ENCODE measurements at places on chromosomes 7 and 10. TPM values are rescaled to one million over a fixed set of nuclear protein-coding genes. Genes with fewer than 3 reads are reported as not detected.

GRCh38 chr10:122875843-122876466 is 3.4 kb downstream of the FAM24B start:
- no peak overlapping the region for H3K4me3 ChIP-seq
- H3K36me3 ChIP-seq = peaks cover 21% of the 10 kb centered on the region
- H3K4me1 ChIP-seq = peaks cover 23% of the 10 kb centered on the region
- H3K27me3 ChIP-seq = no peaks in the 10 kb centered on the region
- DNase-seq = no peak

Gene ANXA8L1
- not detected for total RNA-seq

Gene ZFAND4
- 2.1 TPM for total RNA-seq

- no peak for DNase-seq
- H3K4me3 ChIP-seq = no peak overlapping the region
- no peaks in the 10 kb centered on the region for H3K27me3 ChIP-seq
- H3K4me1 ChIP-seq = no peaks in the 10 kb centered on the region
- no peak overlapping the region for H3K27ac ChIP-seq
- 0 out of 3 replicates have a peak, but pooled peaks cover 4% of the 10 kb centered on the region for H3K36me3 ChIP-seq
Measured at GRCh38 chr10:116993610-116994009, 11.4 kb downstream of the SHTN1 start.

Gene AOAH
- not detected for total RNA-seq

- H3K27ac ChIP-seq = peak overlapping the region; percentile 73
- no peaks in the 10 kb centered on the region for H3K27me3 ChIP-seq
- H3K36me3 ChIP-seq = peaks cover 22% of the 10 kb centered on the region
- peak; percentile 72 for DNase-seq
- peak overlapping the region; percentile 96 for H3K4me3 ChIP-seq
Measured at GRCh38 chr7:150378115-150378852, 846 bp upstream of the ZNF775 start.

DNA sequence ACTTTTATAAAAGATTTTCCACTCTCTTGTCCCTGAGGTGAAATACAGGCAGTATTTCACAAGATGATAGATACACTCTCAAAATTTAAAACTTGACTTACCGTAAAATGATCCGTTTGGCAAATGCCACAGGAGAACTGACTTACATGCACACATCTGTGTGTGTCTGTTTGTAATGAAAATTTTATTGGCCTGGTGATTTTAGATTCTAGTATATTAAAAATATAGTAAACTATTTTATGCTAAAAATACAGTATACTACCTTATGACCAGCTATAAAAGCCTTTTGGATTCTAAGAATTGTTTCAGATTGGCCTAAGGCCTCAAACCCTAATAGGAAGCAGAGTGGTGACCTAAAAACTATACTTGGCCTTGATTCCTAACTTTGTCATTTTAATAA is 362.7 kb downstream of the IPMK start:
- no peak overlapping the region for H3K27ac ChIP-seq
- H3K4me3 ChIP-seq = no peak overlapping the region
- H3K27me3 ChIP-seq = no peaks in the 10 kb centered on the region
- DNase-seq = no peak

Gene SFR1
- 6.7 TPM for total RNA-seq

DNA sequence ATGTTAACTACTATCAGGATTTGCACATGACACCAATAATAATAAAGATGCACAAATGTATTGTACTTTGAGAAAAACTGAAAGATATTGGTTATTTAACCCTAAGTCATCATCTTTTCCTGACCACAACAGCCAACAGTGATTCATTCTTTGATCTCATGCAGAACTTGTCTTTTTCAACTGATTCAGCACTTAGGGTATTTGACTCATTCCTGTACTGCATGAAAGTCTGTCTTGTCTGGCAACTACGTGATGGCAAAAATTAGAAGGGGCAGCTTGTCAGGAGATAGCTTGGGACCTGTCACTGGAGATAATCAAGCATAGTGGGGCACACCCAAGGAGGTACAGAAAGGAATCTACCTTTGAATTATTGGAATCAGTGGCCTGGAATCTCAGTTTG is 77.8 kb upstream of the LRRC17 start:
- DNase-seq = no peak
- no peak overlapping the region for H3K27ac ChIP-seq
- H3K4me3 ChIP-seq = no peak overlapping the region

DNA sequence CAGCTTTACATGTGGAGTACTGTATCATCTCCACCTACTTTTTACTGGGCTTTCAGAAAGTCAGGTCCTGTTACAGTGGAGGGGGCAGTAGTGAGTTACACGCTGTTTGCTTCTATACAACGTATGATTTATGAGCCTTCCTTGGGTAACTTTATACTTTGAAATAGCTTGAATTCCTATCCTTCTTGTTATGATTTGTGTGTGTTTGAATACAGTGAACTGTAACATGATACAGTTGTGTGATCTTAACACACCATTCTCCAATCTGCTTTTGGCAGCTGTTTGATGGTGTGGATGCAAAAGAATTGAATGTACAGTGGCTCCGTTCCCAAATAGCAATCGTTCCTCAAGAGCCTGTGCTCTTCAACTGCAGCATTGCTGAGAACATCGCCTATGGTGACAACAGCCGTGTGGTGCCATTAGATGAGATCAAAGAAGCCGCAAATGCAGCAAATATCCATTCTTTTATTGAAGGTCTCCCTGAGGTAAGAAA is 41.7 kb downstream of the SP8 start:
- H3K4me1 ChIP-seq = no peaks in the 10 kb centered on the region
- no peak overlapping the region for H3K27ac ChIP-seq
- DNase-seq = peak; percentile 11
- H3K4me3 ChIP-seq = no peak overlapping the region
- H3K36me3 ChIP-seq = no peaks in the 10 kb centered on the region
- H3K27me3 ChIP-seq = peaks cover 6% of the 10 kb centered on the region

- no peaks in the 10 kb centered on the region for H3K27me3 ChIP-seq
- no peak within 1 kb of the TSS for H3K4me3 ChIP-seq
- H3K27ac ChIP-seq = no peak within 1 kb of the TSS
- no peak for DNase-seq
Measured at GRCh38 chr7:123844712-123845219, at the start of gene HYAL4. HYAL4 (plus strand) TSS chr7:123845169; CDS start chr7:123868274, 23,105 bp downstream.

Gene CALN1
- total RNA-seq = 2.2 TPM

DNA sequence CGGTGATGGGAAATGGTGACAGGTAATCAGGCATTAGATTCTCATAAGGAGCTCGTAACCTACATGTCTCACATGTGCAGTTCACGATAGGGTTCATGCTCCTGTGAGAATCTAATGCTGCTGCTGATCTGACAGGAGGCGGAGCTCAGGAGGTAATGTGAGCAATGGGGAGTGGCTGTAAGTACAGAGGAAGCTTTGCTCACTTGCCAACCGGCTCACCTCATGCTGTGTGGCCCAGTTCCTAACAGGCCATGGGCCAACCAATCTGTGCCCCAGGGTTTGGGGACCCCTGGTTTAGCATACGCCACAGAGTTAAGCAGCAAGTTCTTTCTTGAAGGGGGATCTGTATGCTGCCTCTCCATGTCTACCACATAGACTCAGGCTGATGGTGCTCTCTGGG is 133.1 kb downstream of the IQUB start:
- H3K27ac ChIP-seq = no peak overlapping the region
- no peaks in the 10 kb centered on the region for H3K27me3 ChIP-seq

Gene NAT16
- not detected for total RNA-seq

DNA sequence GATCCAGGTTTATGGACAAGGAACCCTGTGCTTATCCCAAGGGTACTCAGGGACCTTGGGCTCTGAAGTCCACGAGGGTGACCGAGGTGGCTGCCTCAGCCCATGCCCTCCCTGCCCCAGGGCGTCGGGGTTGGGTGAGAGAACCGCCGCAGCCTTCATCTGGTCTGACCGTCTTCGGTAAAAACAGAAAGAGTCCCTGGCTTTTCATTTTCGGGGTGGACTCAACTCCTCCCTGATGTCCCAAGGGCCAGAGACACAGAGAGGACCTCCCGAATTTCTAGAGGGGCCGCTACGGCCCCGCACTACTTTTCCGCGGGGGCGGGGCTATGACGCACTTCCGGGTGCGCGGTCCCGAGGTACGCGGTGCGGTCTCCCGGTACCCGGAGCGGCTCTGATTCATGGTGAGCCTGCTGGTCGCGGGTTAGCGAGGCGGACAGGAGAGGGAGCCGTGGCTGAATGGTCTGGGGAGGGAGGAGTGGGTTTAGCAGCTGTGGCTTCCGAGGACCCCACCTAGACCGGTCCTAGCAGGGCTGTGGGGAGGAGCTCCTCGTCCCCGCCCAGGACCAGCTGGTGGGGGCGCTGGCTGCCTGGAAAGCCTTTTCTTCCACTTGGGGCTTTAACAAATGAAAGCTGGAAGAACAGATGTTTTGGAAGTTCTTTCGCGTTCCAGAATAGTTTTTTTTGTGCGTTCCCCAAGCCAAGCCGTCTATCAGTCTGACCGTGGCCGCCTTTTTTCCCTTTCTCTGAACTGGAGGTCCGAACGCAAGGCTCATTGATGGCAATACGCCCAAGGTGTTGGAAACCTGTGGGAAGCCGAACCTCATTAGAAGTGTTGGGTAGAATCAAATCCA is at the start of gene ZSCAN21:
Gene ZSCAN21, plus strand, starts transcription at position 334 of the 851 bp plus-strand sequence. CDS start 7,233 bp downstream, outside the sequence.
- H3K27me3 ChIP-seq = no peaks in the 10 kb centered on the region
- H3K4me1 ChIP-seq = peaks cover 3% of the 10 kb centered on the region
- H3K4me3 ChIP-seq = peak within 1 kb of the TSS; percentile 88
- peak; percentile 94 for DNase-seq
- H3K36me3 ChIP-seq = peaks cover 3% of the 10 kb centered on the region

Gene NHLRC2
- 23.1 TPM for total RNA-seq

DNA sequence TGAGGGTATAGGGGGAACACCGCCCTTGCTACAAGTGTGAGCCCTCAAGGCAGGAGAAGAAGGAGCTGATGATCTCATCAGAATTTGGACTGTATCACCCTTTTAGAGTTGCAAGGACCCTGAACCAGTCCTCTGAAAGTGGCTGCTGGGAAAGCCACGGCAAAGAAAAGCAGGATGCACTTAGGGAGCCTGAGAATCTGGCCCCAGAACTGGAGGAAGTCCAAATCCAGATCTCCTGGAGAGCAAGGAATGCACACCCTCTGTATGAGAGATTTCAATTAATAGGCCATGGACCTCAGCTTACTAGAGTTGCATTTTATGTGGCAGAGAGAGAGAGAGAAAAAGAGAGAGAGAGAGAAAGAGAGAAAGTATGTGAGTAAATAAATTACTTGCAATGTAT is 662.9 kb downstream of the CCSER2 start:
- H3K36me3 ChIP-seq = no peaks in the 10 kb centered on the region
- H3K4me1 ChIP-seq = no peaks in the 10 kb centered on the region
- H3K4me3 ChIP-seq = no peak overlapping the region

- H3K27ac ChIP-seq = no peak overlapping the region
- H3K27me3 ChIP-seq = no peaks in the 10 kb centered on the region
- H3K4me3 ChIP-seq = no peak overlapping the region
- no peak for DNase-seq
- no peaks in the 10 kb centered on the region for H3K36me3 ChIP-seq
Measured at GRCh38 chr10:51100221-51100620, 25.9 kb downstream of the PRKG1 start.

DNA sequence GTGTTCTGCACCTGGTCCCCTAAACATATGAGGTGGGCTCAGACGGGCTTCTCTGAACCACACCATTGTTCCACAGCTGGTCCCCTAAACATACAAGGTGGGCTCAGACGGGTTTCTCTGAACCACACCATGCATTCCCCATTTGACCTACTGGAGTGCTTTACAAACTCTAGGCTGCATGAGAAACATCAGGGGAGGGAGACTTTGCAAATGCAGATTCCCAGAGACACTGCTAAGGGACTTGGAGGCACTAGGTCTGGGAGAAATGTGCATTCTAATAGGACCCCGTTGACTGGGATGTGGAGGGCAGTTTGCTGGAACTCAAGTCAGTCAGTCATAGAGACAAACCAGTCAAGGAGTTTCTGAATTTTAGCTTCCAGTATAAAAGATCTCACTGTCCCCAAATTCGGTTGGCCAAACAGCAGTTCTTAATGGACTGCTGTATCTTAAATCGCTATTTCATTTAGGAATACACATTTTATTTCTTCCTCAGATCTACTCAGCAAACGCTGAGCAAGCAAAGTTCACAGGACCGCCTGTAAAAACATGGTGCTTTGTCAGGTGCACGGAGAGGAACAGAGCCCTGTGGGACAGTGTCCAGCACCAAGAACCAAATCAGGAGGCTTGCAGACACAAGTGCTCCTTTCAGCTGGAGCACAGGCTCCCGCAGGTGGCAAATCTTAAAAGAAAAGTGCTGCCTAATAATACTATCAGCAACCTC is 198.8 kb downstream of the SFMBT2 start:
- no peak overlapping the region for H3K4me3 ChIP-seq
- no peak for DNase-seq
- peaks cover 14% of the 10 kb centered on the region for H3K36me3 ChIP-seq
- no peaks in the 10 kb centered on the region for H3K27me3 ChIP-seq

DNA sequence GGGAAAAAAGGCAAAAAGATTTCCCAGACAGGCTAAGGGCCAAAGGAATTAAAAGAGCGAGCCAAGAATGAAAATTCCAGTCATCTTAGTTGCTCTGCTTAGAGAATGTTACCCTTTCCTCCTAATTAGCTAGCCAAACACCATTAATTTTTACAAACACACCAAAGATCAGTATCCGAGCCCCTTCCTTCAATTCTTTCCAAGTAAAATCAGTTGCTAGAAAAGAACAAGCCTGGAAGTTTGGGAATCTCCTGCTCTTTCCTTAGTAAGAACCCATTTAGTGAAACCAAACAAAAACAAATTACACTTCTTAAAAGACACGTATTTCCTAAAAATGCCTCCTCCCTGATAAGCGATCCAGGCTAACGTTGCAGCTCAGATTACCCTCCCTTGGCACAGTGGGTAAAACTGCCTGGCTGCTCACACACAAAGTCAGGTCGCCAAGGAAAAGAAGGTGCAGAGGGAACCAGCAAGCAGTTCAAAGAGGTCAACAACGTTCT is 57.1 kb upstream of the ABLIM1 start:
- no peaks in the 10 kb centered on the region for H3K36me3 ChIP-seq
- no peak for DNase-seq
- no peak overlapping the region for H3K27ac ChIP-seq
- H3K4me1 ChIP-seq = no peaks in the 10 kb centered on the region
- no peaks in the 10 kb centered on the region for H3K27me3 ChIP-seq
- no peak overlapping the region for H3K4me3 ChIP-seq

GRCh38 chr10:112678581-112678980 is 231.6 kb downstream of the VTI1A start:
- peaks cover 22% of the 10 kb centered on the region for H3K4me1 ChIP-seq
- DNase-seq = no peak
- no peak overlapping the region for H3K4me3 ChIP-seq
- no peaks in the 10 kb centered on the region for H3K27me3 ChIP-seq

GRCh38 chr7:50780436-50780835 is 2.3 kb downstream of the GRB10 start:
- peaks cover 2% of the 10 kb centered on the region for H3K4me1 ChIP-seq
- H3K27me3 ChIP-seq = no peaks in the 10 kb centered on the region
- peaks cover 10% of the 10 kb centered on the region for H3K36me3 ChIP-seq
- no peak overlapping the region for H3K4me3 ChIP-seq

DNA sequence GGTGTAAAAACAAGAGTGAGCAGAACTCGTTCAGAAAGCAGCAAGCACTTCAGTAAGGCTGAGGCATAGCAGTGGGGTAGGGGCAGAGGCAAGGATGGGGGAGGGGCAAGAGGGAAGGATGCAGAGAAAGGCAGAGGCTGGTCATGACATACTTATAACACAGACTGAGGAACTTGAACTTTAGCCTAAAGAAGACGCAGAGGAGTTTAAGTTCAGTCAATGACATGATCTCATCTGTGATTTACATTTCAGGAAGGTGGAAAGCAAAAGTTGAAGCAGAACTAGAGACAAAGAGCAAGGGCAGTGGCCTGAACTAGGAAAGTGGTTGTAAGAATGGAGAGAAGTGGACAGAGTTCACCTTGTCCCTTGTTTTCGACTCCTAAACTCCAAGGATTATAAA is 15.8 kb downstream of the MACC1 start:
- peak overlapping the region; percentile 51 for H3K27ac ChIP-seq
- no peak for DNase-seq
- H3K4me1 ChIP-seq = peaks cover 42% of the 10 kb centered on the region
- H3K4me3 ChIP-seq = no peak overlapping the region
- H3K27me3 ChIP-seq = no peaks in the 10 kb centered on the region

Measured in K562 (cell line).